ENCODE measurements at places on chromosomes 3 and 15.
A peak's percentile ranks its signal among the peaks of the same experiment; 100 is the strongest.

DNA sequence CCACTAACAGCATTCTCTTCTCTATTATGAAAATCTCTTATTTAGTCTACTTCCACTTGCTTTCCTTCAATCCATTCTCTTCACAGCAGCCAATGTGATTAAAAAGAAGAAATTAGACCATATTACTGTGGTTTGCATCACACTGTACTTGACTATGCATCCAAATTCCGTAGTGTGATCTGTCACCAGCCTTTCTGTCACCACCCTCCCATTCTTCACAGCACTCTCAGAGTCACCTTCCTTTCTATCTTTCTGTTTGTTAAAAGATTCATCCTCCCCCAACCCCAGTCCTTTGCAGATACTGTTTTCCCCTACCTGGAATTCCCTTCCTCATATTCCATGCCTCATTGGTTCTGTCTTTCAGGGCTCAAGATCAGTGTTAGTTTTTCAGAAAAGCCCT, 55.0 kb upstream of the ABHD10 start:
- no peak for DNase-seq

DNA sequence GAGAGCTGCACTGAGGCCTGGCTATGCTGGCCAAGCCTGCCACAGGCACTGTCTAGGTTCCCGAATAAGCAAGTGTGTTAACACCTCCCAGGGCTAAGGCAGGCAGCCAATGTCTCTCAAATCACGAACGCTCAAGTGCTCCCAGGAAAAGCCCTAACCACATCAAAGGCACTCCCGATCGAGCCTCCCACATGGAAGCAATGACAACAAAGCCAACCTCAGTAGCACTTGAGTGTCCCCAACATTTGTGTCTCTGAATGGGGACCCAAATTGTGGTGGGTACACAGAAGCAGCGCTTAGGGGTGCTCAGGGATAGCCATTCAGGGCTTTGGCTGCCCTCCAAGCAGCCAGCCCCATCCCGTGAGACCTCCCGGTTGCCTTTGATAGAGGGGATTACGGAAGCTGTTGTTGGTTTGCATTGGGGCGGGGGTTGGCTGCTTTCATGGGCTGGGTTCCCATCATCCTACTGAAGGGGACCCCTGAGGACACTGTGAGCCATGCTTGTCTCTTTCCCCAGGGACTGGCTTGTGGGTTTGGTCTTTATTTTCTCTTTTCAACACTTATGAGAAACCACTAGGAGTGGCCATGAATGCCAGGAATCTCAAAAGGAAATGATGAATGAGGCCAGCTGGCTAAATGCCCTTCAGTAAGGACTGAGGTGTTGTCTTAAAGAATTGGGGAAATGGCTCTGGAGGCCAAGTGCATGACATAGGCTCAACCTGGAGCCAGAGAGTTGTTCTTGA, 234.1 kb upstream of the FEZF2 start:
- no peak for DNase-seq

GRCh38 chr3:47852604-47853602, 50.0 kb downstream of the DHX30 start:
- no peak for DNase-seq

- DNase-seq = no peak
Measured at GRCh38 chr3:55549177-55549576, 62.1 kb upstream of the WNT5A start.

GRCh38 chr3:14124223-14124614, 451 bp downstream of the CHCHD4 start:
- DNase-seq = no peak

DNA sequence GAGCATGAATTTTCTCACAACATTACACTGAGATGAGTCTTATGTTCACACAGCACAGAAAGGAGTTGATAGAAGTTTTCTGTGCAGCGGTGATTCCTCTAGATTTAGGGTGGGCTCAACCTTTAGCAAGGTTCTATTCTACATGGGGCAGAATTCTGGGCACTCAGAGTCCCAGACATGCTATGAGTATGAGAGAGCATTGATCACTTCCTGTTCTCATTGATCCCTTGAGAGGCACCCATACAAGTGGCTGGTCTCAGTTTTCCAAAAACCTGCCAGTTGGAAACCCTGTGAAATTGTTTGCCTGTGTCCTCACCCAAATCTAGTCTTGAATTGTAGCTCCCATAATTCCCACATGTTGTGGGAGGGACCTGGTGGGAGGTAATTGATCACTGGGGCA, 112.5 kb upstream of the NR2F2 start:
- no peak for DNase-seq

DNA sequence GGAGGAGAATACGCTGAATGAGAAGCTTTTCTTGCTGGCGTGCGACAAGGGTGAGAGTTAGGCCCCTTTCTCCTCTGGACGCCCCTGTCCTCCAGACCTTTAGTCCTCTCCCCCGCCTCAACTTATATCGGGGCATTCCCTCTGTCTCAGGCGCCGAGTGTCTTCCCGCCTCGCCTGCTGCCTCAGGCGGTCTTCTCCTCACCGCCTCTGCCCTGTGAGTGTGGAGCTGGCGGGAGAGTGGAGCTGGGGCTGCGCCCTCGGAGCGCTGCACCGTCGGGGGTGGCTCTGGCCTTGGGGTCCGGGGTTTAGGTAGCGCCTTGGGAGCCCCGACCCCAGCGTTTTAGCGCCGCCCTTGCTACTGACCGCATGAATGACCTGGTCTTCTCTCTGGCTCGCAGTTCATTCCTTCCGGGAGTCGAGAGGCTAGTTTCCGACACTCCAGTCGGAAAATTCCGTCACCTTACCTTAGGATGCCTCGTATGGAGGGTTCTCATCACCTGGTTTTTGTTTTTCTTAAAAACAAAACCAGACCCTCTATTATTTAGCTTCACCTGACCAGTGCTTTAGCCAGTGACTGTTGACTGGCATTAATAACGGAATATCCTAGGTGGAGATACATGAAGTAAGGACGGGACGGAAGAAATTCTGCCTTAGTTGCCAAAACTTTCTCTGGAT, 985 bp downstream of the TRPC1 start:
- DNase-seq = no peak

DNA sequence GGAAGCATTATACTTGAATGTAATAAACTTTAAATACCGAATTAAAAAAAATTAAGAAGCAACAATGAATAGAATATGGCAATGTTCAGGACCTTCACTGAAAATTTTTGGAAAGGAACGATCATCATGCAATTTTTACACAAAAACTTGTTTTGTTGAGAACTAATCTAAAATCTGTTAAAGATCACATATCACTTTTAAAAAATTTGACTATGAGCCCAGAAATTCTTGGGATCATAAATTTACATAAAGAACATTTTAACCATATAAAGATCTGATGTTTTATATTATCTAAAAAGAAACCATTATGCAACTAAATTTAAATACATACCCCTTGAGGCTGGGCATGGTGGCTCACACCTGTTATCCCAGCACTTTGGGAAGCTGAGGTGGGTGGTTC, 76.2 kb upstream of the MELTF start:
- DNase-seq = no peak

GRCh38 chr3:122916084-122916483, 111.5 kb downstream of the SEMA5B start:
- no peak for DNase-seq

DNA sequence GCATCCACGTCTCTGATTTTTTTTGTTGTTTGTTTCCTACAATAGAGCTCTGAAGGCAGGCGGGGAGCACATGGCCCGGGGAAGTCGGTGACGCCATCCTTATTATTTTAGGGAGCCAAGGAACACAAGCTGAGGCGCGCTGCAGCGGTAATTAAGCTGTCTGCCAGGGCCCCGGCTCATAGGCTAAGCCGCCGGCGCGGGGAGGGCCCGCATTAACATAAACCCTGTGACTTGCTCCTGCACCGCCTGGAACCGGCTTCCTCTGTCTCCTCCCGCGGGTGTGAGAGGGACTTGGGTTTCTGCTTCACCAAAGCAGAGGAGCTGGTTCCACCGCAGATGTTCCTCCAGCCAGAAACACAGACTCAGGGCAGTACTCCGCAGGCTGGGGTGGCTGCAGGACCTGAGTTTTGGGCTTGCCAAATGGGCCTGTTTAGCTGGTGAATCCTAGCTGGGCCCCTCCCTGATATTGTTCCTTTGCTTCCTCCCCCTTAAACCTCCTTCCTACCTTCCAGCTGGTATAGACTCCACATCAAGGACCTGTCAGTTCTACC, 25.3 kb downstream of the ANP32A start:
- DNase-seq = no peak

DNA sequence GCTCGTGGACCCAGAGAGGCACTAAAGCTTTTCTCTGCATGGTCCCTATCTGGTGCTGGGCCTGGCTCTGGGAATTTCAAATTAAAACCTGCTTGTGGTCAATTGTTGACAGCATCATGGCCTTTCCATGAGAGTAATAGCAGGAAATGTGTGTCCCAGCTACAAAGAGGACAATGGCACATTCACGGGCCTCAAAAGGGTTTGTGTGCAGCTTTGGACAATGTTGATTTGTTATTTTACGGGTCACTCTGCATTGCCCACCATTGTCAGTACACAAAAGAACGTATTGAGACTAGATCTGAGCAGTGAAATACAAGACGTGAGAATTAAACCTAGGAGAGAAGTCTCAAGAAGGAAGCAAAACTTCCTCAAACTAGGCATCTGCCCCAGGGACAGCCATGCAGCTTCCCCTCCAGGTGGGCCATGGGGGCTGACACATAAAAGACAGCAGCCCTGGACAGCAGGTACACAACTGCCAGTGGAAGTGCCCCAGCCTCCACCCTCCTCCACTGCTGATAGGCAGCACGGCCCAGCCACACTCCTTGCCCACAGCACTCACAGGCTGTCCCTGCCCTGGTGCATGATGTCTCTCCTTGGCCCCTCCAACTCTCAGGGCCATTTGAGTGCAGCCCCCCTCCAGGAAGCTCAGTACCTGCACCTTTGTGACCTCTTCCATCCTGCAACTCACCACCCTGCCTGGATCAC, 15.9 kb upstream of the LTF start:
- no peak for DNase-seq

GRCh38 chr3:149280671-149281349, 52.6 kb downstream of the TM4SF18 start:
- no peak for DNase-seq

- DNase-seq = no peak
Measured at GRCh38 chr15:63544258-63545026, 40.0 kb downstream of the USP3 start.

DNA sequence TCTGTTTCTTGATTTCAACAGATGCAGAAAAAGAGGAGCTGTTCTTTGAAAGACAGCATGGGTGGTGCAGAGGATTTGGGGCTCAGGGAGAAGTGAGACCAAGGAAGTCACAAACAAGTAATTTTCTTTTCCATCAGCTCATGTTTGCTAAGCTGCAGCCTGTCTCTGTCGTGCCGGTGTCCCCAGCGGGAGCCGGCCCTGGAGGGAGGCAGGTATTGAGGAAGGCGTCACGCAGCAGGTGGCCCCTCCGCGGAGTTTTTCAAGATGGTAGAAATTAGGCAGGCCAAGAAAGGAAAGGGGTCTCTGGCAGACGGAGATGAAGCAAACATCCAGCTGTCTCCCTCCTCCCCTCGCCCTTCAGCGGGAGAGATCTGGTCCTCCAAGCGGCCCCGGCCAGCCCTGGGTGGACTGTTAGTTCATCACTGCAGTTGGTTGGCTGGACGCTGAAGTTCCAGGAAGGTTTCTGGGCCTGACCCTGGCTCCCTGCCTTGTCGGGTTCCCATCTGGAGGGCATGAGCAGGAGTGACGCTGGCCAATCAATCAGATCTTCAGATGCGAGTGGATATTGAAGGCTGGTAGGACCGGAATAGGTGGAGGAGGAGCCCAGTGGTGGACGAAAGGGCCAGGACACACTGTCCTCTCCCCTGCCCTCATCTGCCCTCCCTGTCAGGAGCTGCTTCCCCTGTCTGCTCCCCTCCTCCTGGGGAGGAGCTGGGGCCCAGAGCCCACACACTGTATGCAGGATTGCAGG, 27.7 kb upstream of the MUC4 start:
- DNase-seq = no peak

DNA sequence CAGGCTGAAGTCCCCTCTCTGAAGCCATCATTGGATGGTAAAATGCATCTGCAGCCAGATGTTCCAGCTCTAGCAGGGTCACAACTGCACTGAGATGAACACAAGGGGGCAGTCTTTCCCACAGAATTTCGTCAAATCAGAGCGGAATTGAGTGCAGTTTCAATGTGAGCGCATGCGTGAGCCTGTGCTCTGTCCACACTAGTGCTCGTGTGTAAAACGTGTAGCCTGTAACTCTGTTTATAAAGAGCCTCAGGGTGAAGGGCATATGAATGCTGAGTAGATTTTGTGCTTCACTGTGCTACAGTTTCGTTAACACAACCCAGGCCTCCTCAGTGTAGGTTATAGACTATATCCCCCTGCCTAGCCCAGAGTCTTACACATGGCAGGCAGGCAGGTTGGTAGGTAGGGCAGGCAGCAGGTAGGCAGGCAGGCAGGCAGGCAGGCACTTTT, 92.7 kb upstream of the GOLGA6L4 start:
- DNase-seq = peak; percentile 32

DNA sequence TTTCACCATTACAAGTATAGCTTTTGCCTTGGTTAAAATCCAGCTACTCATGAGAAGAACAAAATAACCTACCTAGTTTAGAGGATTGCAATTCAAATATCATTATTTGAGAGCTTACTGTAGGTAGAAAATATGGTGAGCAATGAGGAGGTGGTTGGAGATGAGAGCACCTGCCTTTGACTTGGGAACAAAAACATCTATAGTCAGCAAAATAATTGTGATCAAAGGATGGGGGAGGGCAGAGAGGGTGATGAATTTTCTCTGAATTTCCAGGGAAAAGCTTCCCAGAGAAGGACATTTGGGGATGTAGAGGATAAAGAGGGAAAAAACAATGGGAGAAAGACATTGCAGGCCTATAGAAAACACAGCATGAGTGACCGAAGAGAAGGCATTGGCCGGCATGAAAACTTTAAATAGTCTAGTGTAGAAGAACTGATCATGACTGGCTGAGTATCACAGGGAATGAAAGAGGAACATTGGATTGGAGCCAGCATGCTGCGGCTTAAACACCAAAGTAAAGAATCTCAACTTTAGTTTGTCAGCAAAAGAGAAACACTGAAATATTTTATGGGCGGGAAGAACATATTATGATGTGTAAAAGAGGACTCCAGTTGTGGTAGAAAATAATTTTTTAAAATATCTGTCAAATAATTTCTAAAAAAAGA, 581.3 kb downstream of the UNC13C start:
- no peak for DNase-seq

GRCh38 chr3:193948459-193948858, 187.5 kb upstream of the HES1 start:
- no peak for DNase-seq

GRCh38 chr3:88542916-88543315, 393.2 kb downstream of the C3orf38 start:
- DNase-seq = no peak

GRCh38 chr3:100358413-100358812, 23.9 kb downstream of the NIT2 start:
- DNase-seq = no peak
